ENCODE measurements at places on chromosomes 6 and 20.

GRCh38 chr6:165585060-165585459 is 78.0 kb downstream of the PDE10A start:
- DNase-seq = no peak

GRCh38 chr6:53961679-53962370 is 149.4 kb upstream of the MLIP start:
- no peak for DNase-seq

DNA sequence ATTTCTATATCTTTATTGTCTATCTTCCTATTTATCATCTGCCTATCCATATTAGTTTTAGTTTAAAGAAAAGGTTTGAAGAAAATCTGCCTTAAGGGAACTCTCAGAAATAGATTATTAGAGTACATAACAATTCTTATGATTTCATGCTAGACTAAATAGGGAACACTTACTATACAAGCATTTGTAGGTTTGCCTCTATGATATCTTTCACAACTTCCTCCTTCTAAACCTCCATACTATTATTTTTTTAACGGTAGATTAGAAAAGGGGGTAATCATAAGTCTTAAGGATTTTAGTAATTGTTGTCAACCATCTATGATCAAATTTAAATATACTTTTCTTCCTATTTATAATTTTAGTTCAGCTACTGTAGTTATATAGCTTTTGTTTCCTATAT is 11.6 kb upstream of the DSE start:
- no peak for DNase-seq

DNA sequence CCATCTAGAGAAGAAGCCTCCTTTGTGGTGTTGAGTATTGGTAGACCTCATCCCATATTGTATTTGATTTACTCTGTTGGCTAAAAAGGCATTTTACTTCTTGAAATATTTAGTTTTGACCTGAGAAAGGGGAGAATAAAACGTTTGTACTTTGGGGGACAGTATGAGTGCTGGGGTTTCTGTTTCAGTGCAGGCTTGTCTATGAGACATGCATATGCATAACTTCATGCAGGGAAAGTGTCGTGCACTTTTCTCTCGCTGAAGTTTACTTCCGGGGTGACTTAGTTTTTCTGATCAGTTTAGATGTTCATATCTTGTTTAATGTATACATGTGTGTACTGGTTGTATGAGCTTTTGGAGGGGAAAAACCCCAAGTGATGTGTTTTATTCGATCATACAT is 59.5 kb downstream of the UTRN start:
- DNase-seq = no peak

GRCh38 chr6:45078432-45078831 is 249.7 kb upstream of the RUNX2 start:
- DNase-seq = no peak

- no peak for DNase-seq
Observed at GRCh38 chr20:17841751-17842215, 126.8 kb downstream of the SNX5 start.

GRCh38 chr6:62614442-62614841 is 328.4 kb upstream of the KHDRBS2 start:
- DNase-seq = no peak

- DNase-seq = no peak
Observed at GRCh38 chr6:36432151-36432671, 10.4 kb downstream of the PXT1 start.

GRCh38 chr6:151054306-151054705 is 185.5 kb upstream of the AKAP12 start:
- no peak for DNase-seq
